ENCODE measurements at places on chromosomes 7 and 10.

DNA sequence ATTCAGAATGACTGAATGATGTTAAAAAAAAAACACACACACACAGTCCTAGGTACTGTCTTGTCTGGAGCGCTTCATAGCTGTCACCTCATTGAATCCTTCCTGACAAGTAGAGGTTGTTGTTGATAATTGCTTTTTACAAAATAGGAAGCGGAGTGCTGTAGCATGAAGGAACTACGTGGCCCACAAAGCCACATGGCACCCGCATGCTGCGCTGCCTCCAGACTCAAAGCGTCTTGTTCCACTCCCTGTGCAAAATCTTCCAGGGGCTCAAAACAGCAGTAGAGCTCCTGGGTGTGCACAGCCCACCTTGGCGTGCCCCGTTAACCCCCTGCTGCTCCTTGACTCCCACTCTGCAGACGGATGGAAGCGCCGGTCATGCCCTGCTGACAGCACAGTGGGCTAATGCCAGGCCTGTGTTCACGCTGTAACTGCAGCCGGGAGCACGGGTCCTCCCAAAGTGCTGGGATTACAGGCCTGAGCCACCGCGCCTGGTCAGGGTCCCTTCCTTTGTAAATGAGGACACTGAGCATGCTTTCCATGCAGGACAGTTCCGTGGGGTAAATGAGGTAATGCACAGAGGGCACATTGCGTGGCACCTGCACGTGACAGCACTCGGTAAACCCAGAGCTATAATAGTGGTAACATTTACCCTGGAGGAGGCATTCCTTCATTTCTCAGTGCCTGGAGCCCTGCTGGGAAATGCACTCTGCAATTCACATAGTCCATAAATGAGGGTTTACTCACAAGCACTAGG, 91.1 kb upstream of the GNA12 start:
- DNase-seq: no peak

GRCh38 chr10:100508691-100509150, 10.9 kb downstream of the SEC31B start:
- DNase-seq: no peak

DNA sequence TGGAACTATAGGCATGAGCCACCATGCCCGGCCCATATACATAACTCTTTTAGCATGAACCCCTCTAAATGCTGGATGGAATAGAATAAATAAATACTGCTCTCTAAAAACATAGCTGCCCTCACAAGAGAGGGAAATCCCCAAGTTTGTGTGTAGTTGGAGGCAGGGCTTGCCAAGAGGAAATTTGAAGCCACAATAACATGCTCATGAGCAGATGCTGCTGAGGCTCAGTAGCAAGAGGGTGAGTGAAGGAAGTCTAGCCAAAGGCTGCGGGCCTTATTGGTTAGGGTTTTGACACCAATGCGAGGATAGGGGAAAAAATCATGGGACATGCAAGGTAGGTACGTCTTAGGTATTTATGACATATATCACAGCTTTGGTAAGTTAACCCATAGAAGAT, 17.3 kb downstream of the TPK1 start:
- DNase-seq: no peak

- no peak for DNase-seq
Measured at GRCh38 chr10:132321726-132322125, 10.3 kb upstream of the LRRC27 start.

- DNase-seq: no peak
Measured at GRCh38 chr10:16481052-16481728, 40.5 kb downstream of the C1QL3 start.

- no peak for DNase-seq
Measured at GRCh38 chr10:42640610-42641229, 2.4 kb upstream of the ZNF33B start.

GRCh38 chr10:24814568-24815313, 91.1 kb upstream of the ARHGAP21 start:
- no peak for DNase-seq

DNA sequence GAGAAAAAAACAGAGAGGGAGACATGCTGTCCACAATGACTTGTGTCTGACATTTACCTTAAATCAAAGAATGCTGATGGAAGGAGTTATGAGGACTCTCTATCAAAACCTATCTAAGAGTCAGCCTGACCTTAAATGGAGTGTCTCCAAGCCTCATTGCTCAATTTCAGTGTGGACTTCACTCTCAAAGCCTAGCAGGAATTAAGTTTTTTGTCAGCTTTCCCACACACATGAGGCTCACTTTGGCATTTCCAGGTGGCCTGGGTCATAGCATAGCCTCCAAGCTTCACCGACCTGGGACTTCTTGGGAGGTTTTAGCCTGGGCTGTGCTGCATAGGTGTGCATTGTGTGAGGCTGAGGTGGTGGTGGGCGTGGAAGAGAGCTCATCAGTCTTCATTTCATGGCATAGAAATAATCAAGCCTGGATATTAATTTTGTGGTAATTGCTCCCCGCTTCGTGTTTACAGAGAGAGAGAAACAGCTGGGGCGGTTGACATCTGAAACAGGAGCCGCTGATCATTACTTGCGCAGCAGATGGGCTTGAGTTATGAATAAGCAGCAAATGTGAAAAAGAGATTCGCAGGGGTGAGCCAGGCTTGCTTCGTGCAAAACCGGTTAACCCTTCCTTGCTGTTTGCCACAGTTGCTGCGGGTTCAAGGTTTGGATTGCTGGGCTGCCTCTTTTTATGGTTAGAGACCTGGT, 647.8 kb downstream of the INHBA start:
- DNase-seq: no peak

DNA sequence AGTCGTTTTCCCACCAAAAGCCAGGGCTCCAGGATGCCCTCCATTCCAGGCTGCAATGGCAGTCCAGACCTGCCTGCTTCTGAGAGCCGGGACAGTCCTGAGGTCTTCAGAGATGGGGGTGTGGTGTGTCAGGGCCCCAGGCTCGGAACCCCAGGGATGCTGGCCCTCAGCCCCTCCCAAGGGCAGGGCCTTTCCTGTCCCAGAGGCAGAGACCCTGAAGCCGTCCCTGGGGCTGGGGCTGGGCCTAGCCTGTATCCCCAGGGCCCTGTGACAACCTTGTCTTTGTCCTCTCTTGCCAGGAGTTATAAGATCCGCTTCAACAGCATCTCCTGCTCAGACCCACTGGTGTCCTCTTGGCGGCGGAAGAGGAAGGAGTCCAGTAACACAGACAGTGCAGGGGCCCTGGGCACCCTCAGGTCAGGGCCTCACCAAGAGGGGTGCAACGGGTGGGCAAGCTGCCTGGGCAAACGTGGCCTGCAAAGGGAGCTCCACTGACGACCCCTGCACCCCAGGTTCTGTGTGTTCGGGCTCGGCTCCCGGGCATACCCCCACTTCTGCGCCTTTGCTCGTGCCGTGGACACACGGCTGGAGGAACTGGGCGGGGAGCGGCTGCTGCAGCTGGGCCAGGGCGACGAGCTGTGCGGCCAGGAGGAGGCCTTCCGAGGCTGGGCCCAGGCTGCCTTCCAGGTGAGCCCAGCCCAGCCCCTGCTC, 15.9 kb downstream of the NOS3 start:
- DNase-seq: no peak

DNA sequence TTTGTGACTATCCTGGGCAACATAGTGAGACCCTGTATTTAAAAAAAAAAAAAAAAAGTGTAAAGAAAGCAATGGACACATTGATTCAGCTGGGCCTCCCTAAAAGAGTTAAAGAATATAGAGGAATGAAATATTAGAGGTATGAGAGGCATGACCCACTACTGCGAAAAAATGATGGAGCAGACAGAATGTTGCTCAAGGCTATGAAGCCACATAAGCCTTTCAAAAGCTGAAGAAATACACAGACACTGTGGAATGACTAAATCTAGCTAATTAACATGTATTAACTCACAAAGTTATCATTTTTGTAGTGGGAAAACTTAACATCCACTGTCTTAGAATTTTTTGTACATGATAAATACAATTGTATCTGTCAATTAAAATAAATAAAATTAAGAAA, 107.3 kb downstream of the HGF start:
- no peak for DNase-seq

DNA sequence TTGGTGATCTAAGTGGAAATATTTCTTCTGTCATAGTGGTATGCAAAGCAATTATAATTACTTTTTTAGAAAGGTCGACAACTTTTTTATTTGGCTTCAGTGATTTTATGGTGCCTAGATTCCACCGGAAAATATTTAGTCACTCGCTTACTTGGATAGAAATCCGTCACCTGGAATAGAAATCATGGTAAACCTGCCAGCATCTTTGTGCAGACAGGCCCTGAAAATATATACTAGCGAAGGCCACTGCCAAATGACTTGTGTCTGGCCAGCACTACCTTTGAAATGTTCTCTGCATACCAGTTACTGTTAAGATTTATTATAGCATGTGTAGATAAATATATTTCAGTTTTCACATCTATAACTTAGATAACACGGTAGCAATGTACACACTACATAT, 226.4 kb downstream of the AGMO start:
- DNase-seq: no peak

DNA sequence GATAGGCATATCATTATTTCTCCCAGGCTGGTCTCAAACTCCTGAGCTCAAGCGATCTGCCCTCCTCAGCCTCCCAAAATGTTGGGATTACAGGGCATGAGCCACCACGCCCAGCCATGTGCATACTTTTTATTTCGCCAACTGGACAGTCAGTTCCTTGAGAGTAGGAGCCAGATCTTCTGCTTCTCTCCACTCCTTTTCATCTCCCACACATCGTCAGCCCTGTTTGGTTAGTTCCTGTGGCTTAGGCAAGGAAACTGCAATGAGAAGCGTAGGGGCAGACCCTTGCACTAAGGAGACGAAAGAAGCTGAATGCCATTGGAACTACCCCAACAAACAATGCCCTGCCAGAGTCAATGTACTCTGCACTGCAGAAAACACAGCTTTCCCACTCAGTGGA, 178.2 kb downstream of the TRIL start:
- no peak for DNase-seq

- no peak for DNase-seq
Measured at GRCh38 chr10:42988517-42989395, 88.1 kb upstream of the RET start.

- DNase-seq: no peak
Measured at GRCh38 chr10:84008878-84009277, 130.4 kb upstream of the GHITM start.

- DNase-seq: no peak
Measured at GRCh38 chr7:49850921-49851613, 77.6 kb downstream of the VWC2 start.

GRCh38 chr7:1987084-1987535, 245.6 kb downstream of the MAD1L1 start:
- no peak for DNase-seq

DNA sequence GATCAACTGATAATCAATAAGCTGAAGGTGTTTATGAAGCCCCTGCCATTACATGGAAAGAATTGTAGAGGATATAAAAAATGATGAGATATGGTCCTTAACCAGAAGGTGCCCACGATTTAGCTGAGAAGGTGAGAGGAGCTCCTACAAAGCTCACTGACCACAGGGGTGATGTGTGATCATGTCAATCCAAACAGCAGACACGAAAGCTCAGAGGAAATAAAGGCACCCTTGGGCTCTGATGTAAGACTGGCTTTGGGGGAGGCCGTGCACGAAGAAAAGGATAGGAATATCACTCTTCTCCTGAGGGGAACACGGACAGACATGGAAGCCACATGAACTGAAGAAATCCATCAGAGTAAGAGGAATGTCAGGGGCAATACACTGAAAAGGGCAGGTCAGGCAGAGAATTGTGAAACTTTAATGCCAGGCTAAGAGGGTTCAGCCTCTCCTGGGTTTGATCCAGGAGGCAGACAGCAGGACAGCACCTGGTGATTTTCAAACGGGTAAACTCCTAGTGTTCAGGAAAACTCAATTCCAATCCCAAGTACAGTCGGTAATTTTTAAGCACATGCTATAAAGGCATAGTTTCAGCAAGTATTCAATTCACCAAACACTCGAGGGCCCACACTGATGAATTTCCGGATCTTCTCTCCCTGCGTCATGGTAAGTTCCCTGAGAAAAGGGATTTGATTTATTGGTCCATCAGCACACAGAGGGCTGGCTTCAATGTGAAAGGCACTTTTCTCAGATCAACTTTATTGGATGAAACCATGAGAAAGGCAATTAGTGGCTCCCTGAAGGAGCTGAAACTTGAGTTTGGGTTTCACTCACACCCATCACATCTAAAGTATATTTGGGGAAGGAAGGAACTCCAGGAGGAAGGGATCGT, 163.8 kb downstream of the PRPF18 start:
- DNase-seq: no peak

GRCh38 chr10:102457591-102458150, 6.3 kb upstream of the C10orf95 start:
- DNase-seq: no peak

GRCh38 chr7:55128693-55129394, 110.0 kb downstream of the EGFR start:
- no peak for DNase-seq

DNA sequence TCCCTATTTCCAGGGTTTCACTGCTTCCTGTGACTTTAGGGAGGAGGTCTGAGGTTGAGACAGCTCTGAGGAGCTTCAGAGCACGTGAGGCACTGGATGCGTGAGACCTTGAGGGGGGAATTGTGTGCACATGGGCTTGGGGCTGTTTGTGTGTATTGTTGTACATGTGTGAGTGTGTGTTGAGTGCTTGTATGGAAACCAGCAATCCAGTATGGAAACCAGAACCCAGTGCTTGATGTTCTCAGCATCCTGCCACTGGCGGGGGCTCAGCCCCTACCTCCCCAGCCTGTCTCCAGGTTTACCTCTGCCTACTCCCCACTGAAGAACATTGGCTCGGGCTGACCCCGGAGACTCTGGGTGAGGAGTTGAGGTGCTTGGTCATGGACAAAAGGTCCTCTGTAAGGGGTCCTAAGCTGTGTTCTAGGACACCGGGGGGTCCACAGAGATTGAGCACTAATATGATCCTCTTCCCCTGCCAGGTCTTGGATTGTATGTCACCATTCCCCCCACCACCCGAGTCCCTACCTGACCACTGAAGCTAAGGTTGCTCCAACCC, 20.8 kb downstream of the SFTPD start:
- no peak for DNase-seq
